ENCODE measurements at places on chromosomes 2 and 18.

GRCh38 chr2:86238354-86238753 is 39.1 kb downstream of the MRPL35 start:
- DNase-seq, result no peak

- peak; percentile 45 for DNase-seq
These were observed 1.3 kb upstream of the LRP2 start for GRCh38 chr2:169363560-169364150.

- DNase-seq, result peak; percentile 7
These were observed 51.5 kb downstream of the FHOD3 start for GRCh38 chr18:36348971-36349417.

DNA sequence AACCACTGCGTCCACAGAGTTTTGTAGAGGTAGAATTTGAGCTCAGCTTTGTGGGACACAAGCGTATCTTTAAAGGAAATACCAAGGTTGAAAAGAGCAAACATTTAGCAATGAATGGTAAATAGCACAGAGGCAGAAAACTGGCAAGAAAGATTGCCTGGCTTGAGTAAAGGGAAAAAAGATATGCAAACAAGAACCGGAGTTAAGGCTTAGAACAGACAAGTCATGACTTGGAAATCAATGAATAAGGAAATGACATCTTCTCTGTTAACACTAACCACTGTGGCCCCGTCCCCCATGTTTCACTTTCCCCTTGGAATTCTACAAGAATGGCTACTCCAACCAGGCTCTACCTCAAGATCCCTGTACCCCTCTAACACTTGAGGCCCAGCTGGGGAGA is 3.8 kb downstream of the STAM2 start:
- no peak for DNase-seq

DNA sequence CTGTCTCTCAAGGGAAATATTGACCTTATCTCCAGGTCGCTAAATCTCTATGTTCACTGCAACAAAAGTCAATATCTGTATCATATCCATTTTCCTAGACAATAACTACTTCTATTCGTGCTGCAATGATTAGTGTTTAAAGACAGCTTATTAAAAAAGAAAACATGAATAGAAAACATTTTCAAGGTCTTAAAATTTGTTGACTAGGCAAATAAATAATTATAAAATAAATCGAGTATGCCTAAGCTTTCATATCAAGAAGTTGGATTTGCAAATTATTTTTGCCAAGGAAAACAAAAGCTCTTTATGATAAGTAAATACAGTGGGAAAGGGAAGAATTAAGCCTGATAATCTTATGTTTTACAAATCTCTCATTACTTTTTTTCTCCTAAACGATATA is 428.5 kb downstream of the NUP35 start:
- DNase-seq, result no peak

- DNase-seq, result no peak
These were observed 78.8 kb downstream of the FHOD3 start for GRCh38 chr18:36376361-36376760.

DNA sequence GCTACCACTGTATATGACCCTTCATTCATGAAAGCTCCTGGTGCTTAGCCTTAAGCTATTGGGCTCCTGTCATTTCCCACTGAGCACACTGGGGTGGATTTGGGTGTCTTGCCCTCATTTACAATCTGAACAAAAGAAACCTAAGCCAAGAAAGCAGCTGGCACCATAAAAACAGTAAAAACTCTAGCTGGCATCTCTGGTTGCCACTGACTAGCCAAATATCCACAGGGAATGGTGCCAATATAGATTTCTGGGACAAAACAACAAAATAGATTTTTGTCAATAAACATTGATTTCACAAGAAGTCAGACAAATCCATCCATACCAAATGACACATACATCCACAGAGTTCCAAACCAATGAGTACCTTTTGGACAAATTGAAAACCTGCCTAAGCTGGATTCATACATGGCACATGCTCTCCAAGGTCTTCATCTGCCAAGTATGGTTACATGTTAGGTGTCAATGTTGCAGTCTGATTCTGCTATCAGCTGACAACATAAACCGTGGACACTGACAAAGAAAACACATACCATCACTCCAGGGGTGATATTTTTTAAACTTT is 1081.5 kb upstream of the ZEB2 start:
- DNase-seq, result no peak

- DNase-seq, result no peak
These were observed 90.0 kb downstream of the TRIB2 start for GRCh38 chr2:12806549-12807242.

DNA sequence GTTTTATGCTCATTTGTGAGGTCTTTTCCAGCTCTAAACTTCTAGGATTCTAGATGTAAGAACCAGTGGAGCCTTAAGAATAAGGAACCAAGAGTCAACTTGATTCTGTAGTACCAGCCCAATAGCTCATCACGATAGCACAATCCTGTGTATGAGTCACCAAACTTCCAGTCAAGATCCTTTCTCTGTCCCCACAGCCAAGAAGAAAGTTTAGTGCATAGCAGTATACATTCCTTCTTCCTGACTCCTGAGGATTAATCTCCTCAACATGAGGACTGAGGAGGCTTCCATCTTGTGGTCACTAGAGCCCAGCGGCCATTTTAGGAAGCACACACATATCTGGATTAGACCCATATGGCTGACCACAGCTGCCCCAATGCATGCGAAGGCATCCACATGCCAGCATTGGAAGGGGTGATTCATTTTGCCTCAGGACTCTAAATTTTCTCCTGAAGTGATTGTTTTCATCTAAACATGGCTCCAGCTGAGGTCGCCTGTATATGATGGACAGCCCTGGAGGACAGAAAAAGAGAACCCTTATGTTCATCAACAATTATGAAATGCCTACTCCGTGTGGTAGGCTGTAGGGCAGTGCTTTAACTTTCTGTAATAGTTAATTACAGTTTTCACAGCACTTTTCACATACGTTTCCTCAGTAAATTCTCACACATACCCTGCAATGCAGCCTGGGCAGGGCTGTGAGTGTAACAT is 53.5 kb downstream of the RASGRP3 start:
- peak; percentile 97 for DNase-seq

DNA sequence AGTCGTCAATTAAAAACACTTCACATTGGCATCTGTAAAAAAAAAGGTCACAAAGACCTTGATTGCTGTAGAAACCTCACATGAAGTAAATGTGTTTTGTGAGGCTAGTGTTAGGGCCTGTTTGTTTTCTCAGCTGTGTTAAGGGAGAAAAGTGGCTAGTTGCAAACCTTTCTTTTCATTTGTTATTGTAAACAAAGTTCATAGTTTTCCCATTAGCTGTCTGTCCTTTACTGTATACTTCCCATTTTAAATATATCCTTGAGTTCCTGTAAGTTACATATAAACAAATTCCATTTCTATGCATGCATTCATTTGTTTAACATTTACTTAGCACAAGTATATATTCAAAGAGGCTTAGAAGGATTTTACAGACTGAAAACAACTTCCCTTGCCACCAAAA is 1250.2 kb downstream of the LRP1B start:
- DNase-seq, result no peak

DNA sequence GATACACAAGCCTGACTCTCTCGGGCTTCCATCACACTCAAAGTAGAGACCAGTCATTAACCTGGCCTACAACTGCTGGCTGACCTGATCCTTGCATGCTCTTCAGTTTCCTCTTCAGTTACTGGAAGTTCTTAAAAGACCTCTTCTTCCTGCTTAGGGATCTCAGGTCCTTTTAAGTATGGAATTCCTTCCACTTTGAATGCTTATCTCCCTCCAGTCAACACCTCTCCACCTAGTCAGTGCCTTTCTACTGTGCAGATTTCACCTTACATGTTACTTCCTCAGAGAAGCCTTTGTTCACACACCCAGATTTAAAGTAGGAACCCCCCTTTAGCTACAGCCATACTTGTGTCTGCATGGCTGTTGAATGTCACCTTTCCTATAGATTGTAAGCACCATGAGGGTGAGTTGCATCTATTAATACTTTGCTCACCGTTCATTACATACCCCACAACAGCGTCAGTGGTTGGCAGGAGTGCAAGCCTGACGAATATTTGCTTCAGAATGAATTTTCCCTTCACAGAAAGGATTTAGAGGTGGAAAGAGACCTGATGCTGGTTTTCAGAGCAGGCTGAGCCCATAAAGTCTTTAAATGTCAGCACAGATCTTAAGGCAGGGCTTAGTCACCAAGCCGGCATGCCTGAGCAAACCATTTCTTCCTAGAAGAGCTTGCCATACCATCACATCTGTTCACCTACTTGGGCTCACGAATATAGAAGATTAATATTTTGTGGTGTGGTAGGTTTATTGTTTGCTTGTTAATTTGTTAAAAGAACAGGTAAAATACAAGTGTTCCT is 90.1 kb downstream of the ACVR1 start:
- DNase-seq, result peak; percentile 34

DNA sequence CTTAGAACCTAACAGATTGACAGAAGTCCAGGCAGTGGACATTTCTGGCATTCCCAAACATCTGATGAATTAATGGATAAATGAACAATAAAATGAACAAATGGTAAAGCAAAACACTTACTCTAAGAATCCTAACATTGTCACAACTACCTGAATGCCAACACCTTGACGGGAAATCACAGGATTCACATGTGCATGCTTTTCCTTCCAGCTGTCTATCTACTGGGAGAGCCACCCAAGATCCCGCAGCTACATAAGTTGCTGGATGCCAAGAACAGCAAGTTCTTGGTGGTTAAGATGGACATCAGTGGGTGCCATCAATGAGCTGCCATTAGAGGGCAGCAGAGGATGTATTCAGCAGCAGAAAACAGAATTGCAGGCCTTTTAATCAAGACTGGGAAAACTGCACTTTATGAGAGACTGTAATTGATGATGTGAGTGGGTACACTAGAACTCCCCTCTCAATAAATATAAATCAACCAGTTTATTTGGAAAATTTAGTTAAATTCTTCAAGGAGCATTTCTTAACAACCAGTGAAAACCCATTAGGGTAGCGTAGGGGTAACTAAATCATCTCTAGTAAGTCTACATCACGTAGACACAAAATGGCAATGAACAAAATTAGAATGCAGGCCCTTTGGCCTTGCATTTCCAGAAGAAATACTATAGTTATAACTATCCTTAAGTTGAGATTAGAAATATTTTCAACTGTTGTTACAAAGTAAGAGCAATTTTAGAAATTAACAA is 45.6 kb downstream of the SESTD1 start:
- DNase-seq, result peak; percentile 81
